B cell (primary cell): ENCODE measurements at places on chromosomes 4 and X. TPM values are rescaled to one million over a fixed set of nuclear protein-coding genes. Genes with fewer than 3 reads are reported as not detected.

GRCh38 chr4:121156822-121157769 is 7.0 kb downstream of the TNIP3 start:
- no peak for DNase-seq

DNA sequence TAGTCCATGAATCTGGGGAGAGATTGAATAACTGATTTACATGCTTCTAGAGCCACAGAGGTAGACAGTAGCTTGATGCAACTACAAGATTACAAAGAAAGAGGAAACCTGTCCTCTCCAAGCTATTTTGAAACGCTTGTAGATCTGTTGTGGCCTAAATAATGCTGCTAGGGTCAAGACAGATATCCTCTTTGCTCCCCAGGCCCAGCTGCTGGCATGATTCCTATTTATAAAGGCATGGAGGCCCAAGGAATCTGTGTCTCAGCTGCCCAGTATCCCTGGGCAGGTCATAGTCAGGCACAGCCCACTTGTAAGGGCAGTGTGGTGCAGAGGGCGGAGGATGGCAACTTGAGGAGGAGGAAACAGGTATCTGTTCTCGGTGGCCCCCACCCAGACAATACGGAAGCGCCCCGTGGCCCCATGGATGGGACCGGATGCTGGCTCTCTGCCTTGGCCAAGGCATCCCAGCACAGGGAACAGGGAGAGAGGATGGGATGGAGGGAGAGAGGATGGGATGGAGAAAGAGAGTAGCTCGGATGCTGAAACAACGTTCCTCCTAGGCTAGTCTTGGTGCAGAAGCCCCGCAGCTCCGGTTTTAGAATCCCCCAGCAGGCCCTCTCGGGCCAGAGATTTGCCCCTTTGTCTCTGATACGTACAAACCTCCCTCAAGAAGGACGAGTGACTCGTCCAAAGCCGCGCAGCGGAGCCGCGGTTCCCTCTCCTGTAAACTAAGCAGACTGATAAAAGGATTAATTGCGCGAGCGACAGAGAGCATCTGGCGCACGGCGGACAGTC is 767 bp upstream of the SMIM20 start:
- peak; percentile 80 for DNase-seq

The MAP7D2 gene
- 0.54 and 1.6 TPM in 2 replicates for polyA plus RNA-seq

GRCh38 chr4:152374606-152375285 is 161.1 kb downstream of the FBXW7 start:
- DNase-seq = no peak

The FGFR3 gene
- not detected in 2 replicates for polyA plus RNA-seq

DNA sequence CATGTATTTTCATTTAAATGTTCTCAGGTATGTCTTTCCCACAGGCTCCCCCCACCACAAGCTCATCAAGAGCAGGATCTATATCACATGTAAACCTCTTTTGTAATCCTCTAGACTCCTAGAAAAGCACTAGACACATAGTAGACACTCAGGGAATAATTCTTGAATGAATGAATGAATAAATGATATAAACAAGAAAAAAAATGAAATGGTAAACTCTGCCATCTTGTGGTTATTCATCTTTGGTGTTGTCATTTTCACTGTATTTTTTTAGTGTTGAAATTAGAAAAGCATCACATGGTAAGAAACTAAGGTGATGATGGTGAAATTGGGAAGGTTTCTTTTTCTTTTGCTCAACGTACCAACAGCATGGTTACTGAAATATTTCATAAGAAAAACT is 34.2 kb upstream of the C1GALT1C1 start:
- DNase-seq = peak; percentile 38

- no peak for DNase-seq
Measured at GRCh38 chr4:182426901-182427300, 183.7 kb downstream of the TENM3 start.

DNA sequence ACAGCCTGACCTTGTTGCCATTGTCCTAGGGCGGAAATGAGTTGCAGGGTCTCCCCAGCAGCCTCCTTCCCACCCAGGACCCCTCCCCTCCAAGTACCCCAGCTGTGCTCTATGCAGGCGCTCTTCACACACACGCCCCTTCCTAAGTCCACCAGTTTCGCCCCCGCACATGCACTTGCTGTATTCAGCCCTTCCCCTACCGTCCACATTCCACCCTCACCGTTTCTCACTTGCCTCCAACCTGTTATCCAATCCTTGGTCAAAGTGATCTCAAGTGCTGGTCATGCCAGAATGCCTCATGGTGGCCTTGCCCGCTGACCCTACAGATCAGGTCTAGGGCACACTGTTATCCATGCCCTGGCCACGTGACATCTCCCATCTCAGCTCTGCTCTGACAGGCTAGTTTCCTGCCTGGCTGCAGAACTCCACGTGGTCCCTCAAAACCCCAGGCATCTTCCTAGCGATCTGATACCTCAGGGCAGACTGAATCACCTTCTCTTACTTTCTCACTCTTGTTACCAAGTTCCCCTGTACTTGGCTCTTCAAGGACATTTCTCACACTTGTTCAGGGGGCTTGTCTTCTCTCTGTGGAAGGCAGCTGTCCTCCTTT is 39.7 kb downstream of the NSG1 start:
- no peak for DNase-seq
